Smooth muscle cell of the pulmonary artery (primary cell): ENCODE measurements at places on chromosomes 7 and 10. TPM values are rescaled to one million over a fixed set of nuclear protein-coding genes. Genes with fewer than 3 reads are reported as not detected.

ZNF727 gene
- 0.07 and 0.10 TPM in 2 replicates for total RNA-seq

NPM3 gene
- 43.5 and 57.5 TPM in 2 replicates for total RNA-seq

MKX gene
- total RNA-seq, result 0.13 TPM in 1 of 2 replicates, not detected in the other

MALSU1 gene
- 84.1 and 94.2 TPM in 2 replicates for total RNA-seq

SYT15B gene
- total RNA-seq, result not detected in 2 replicates
